NCI-H446 treated with DMSO at 0.1 percent for 48 hours (cell line): ENCODE measurements at places on chromosomes 2 and 18.

- DNase-seq: no peak
Observed at GRCh38 chr18:46636040-46636630, 20.9 kb downstream of the LOXHD1 start.

DNA sequence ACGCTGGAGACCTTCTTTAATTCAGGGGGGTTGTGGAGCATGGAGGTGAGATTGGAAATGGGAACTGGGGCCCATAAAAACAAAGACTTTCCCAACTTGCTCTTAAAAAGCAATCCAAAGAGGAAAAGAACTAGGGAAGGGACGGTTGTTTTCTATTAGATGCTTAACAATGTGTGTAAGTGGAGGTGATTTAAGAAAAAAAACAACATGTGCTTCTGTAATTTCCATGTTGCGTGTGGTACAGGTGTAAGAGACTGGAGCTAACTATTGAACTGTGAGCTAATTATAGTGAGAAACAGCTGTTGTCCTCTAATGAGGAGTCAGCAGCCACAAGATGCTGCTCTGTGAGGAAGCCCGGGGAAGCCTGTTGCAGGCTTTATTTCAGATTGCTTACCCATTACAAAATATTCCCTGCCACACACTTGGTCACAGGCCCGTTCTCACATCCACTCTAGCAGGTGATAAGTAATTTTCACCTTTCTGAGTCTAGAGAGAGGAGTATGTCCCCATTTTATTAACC lies 280.6 kb upstream of the PARD3B start:
- DNase-seq: no peak

DNA sequence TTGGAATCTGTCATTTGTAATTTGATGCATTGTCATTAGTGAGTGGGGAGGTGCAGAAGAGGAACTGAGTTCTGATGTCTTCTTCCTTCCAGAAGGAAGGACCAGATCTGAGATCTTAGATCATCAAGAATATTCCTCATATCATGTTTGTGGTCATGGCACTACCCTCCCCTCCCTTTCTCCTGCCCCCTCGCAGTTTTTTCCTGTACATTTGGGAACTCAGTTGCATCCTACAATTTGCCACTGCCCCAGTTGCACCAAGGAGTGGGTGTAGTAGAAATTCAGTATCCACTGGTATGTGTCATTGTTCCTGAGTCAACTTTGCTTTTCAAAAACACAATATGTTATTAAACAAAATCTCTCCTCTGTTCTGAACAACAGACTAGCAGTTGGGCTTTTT lies 26.6 kb upstream of the ACVR1 start:
- DNase-seq: no peak

- no peak for DNase-seq
Observed at GRCh38 chr2:239692362-239692851, 291.6 kb upstream of the HDAC4 start.

- no peak for DNase-seq
Observed at GRCh38 chr2:72864500-72864899, 22.7 kb upstream of the SPR start.

DNA sequence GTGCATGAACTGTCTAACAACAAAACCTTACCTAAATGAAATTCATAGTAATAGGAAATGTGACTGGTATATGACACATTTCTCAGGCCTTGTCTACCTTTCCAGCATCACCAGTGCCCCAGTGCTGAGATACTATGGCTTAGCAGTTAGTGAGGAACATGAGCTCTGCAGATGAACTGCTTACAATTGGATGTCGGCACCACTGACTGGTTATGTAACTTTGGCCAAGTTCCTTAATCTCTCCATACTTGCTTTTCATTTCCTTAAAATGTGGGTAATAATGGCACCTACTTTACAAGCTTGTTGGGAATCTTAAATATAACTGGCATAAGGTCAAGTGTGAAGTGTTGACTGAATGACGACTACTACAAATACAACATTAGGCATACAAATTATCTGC lies 136.3 kb downstream of the OLA1 start:
- DNase-seq: no peak

DNA sequence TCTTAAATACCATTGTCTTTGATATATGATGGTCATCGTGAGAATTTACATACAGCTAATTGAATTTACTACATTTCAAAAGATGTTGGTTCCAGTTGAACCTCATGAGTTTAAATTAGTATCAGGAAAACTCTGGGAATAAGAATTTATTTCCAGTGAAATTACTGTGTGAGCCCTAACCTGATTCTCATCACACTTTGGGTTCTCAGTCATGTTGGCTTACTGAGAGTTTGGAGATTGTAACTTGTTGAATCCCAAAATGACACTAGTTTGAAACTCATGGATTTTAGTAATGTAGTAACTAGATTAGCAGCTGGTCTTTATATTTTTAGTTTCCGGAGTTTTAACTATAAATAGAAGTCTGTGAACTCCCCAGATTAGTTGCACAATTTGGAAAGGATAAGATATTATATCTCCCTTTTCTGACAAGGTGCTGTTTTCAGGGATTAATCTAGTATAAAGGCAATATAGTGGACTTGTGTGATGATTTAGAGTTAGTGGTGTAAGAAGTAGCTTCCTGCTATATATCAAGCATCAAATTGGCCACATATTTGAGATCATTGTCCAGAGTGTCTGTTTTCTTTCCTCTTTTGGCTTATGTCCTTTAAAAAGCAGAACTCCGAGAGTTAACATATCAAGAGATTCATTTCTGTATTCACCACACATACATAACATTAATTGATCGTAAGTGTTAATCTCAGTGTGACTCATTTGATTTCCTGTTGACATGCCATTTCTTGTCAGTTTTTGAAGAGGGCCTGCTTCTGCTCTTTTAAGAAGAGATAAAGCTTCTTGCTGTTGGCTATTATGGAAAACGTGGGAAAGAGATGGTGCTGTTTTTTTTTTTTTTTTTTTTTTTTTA lies 15.7 kb downstream of the NDUFV2 start:
- no peak for DNase-seq

DNA sequence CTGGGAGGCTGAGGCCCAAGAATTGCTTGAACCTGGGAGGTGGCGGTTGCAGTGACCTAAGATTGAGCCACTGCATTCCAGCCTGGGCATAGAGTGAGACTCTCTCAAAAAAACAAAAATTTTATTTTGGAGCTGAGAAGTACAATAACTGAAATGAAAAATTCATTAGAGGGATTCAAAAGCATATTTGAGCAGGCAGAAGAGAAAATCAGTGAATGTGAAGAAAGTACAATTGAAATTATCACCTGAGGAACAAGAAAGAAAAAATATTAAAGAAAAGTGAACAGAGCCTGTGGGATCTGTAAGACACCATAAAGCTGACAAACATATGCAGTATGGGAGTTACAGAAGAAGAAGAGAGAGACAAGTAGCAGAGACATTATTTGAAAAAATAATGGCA lies 137.1 kb downstream of the RAB3GAP1 start:
- no peak for DNase-seq

GRCh38 chr2:122651236-122651635 lies 895.8 kb downstream of the TSN start:
- DNase-seq: no peak

DNA sequence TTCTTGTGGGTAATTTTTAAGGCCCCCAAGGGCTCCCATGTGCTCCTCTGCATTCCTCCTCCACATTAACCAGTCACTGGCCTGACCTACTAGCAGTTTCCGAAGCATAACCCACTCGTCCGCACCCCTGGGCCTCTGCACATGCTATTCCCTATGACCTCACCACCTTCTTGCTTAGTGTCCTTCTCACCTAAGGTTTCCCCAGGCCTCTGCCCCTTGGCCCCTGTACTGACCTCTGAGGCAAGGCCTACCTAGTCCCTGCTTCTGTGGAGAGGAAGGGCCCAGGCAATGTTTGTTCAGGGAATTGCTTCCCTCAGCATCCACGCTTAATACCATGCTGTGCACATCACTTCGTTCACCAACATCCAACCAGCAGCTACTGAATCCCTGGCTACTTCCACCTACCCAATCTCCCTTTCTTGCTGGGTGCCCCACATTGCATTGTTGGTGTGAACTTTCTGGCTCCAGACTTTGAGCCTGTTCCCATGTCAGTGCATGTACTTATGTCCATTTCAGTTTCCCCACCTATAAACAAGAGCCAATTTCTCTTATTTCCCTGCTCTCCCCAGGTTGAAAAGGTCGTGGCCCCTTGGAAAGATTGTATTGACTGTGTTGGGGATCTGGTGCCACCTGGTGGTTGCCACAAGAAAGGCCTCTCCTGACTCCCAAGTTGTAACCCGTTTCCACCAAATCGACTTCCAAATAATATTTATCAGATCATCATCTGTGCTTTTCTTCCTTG lies 19.2 kb upstream of the TMEM177 start:
- DNase-seq: no peak

DNA sequence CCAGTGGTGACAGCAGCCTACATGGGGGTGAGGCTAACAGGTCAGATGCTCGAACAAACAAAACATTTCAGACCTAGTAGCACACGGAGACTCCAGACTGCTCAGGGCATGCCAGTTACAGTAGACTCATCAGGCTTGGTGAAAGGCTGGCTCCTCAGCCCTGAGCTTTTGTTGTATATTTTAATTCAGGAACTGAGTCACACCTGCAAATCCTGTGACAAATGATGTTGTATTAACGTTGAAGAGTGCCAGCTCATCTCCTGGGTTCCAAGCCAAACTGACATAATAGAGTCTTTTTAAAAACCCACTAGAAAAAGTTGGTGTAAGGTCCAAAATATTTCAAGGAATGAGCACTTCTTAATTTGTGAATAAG lies 65.3 kb downstream of the C1D start:
- no peak for DNase-seq

- DNase-seq: no peak
Observed at GRCh38 chr2:153802671-153803070, 69.1 kb upstream of the GALNT13 start.

DNA sequence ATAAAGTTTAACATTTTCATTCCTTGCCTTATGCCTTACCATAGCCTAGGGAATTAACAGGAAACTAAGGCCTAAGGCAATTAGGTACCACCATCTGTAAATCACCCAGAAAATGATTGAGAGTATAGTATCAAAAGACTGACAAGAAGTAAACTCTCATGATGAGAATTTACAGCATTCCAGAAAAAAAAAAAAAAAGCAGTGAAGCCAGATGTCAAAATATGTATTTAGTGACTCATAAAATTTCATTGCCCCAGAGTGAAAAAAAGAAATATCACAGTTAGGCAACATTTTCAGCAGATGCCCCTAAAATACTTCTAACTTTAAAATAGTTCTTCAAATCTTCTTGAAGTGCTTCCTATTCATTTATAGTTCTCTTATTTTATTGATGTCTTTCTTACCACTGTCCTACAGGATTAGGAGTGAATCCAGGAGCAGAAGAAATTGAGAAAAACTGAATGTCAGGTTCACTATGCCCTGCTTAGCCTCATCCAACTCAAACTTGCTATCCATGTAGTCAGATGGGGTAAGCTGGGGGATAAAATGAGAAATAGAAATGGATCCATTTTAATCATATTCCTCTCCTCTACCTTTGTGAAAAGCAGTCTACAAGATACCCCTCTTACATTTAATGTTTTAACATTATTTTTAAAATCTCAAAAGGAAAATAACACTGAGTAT lies 57.3 kb upstream of the TANK start:
- no peak for DNase-seq

DNA sequence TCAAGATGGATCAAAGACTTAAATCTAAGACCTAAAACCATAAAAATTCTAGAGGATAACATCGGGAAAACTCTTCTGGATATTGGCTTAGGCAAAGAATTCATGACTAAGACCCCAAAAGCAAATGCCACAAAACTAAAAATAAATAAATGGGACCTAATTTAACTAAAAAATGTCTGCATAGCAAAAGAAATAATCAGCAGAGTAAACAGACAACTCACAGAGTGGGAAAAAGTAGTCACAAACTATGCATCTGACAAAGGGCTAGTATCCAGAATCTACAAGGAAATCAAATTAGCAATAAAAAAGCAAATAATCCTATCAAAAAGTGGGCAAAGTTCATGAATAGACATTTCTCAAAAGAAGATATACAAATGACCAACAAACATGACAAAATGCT lies 18.2 kb upstream of the ASB18 start:
- no peak for DNase-seq

DNA sequence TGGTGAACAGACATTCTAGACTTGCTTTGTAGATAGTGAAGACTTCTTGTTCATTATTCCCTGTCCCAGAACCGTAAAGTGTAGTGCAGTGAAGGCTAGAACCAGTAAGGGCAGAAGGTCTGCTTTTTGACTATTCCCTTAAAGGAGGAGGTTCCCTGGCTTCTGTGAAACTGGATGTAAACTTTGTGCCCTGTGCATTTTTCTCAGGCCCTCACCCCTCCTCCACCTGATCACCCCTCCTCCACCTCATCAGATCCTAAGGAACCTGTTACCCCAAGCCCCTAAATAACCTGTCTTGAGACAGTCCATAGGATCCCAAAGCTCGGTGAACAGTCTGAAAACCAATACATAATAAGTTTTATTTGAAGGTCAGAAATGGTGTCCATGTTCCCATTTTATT lies 33.7 kb downstream of the SFT2D3 start:
- DNase-seq: no peak

GRCh38 chr18:3508576-3509549 lies 58.9 kb downstream of the TGIF1 start:
- DNase-seq: peak; percentile 30

- DNase-seq: no peak
Observed at GRCh38 chr2:217706095-217706494, 296.7 kb downstream of the TNS1 start.

DNA sequence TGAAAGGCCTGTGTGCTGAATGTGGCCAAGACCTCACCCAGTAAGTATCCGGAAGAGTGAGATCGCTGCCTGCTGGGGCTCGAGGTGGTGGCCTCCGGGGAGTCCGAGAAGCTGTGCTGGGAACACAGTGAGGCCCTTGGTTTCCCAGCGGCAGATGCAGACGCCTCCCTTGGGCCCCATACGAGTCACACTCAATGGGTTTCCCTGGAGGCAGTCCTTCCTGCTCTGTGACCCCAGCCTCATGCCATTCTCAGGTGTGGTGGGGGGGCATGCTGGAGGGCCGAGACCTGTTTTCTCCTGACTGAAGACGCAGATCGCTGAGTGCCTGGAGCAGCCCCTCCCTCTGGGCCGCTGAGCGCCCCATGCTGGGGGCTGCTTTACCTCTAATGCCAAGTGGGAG lies 15.7 kb downstream of the CTDP1 start:
- DNase-seq: no peak

GRCh38 chr18:5500158-5500939 lies 43.4 kb downstream of the EPB41L3 start:
- DNase-seq: no peak
